ENCODE measurements at places on chromosomes 1 and 21.

GRCh38 chr1:36829961-36830360 lies 204.4 kb downstream of the GRIK3 start:
- DNase-seq = no peak

DNA sequence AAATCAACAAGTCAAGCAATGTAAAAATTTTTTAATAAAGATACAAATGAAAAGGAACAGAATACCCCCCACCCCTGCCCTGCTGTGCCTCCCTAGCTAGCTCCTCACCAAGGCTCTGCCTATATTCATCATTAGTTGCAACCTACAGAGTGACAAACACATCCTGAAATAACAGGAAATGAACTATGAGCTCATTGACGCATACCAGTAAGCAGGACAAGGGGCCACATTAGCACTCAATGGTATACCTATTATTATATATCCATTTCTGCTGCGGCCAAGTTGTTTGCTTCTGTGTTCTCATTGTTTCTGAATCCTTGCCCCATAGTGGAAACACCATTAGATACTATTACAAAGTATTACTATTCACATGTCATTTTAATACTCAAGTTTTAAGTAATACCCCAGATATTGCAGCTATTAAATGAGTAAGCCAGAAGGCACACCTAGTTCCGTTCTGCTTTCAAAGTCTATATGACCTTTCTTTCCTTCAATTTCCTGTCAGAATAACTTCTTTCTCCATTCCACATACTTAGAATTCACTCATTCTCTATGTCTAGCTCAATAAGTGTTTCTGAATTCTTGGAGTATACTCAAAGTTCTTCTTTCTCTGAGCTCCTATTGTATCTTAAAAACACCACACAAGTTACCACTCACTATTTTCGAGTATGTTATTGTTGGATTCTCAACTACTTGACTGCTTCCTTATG lies 1214.9 kb downstream of the PLA2G4A start:
- no peak for DNase-seq

DNA sequence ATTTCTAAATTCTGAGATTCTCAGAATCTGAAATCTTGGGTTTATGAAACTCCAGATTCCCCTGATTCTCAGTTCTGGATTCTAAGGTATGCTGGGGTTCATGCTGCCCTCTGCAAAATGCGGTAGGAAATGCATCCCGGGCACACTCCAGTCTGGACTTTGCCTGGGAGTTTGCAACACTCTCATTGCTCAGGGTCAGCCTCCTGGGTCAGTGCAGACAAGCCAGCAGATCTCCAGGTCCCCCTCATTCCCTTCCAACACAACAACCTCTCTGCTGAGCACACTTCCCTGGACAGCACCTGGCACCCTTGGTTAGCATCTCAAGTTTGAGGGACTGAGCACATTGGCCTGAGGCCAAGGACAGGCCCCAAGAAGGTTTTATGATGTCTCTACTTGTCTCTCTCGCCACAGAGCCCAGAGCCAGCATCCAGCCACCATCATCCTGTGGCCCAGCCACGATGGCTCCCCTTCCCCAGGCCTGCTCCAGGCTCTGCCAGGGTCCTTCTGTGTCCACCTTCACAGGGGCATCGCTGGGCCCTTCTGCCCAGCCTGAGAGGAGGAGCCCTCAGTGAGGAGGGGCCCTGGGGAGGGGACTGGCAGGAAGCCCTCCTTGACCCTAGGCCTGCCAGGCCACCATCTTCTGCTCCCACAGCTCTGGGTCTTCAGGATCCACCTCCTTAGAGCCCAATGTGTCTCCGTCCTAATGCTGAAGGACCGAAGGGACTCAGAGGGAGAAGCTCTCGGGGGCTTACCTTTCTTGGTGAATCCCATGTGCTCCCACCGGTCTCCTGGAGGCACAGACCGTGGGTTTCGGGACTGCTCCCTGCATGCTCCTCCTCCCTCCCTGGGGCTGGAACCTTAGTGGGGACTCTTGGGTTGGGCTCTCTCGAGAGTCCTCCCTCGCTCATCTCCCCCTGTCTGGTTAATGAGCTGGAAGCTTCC lies 550.7 kb downstream of the PTPRU start:
- no peak for DNase-seq

- DNase-seq = no peak
These were observed 228.6 kb downstream of the GPATCH2 start for GRCh38 chr1:217402301-217402700.

DNA sequence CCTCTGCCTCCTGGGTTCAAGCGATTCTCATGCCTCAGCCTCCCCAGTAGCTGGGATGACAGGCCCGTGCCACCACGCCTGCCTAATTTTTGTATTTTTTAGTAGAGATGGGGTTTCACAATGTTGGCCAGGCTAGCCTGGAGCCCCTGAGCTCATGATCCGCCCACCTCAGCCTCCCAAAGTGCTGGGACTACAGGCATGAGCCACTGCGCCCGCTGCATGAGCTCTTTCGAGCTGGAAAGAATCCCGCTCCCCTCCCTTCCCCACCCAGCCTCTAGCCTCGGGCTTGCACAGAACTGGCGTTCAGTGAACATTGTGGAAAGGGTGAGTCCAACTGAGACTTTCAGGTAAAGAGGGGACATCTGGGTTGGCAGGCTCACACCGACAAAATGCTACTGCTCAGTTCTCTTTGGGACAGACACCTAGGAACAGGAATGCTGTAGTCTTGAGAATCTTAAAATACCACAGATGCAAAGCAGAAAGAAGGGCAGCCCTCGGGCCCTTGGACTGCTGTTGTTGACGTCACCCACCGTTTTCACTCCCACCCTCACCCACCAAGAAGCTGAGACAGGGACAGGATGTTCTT lies 9.7 kb upstream of the GNG4 start:
- no peak for DNase-seq

DNA sequence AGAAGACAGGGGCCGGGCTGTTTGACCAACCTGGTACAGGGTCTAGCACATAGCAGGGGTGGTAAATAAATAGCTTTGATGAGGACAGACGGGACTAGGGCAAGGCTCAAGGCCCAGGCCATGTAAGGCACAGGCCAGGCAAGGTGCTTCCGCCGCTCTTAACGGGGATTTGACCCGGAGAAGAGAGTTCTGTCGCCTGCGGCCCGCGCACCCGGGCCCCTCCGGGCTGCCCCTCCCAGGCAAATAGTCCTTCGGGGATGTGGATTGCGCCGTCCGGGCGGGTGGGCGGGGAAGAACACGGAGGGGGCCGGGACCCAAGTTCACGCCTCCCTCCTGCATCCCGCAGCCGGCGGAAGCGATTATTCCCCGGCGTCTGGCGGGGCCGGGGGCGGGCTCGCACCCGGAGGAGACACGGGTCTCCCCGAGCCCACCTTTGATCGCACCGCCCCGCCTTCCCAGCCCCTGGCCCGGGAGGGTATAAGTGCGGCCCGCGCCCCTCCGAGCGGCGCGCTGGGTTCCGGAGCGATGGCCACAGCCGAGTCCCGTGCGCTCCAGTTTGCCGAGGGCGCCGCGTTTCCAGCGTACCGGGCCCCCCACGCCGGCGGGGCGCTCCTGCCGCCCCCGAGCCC lies at the start of gene MIXL1:
Gene MIXL1 (plus strand): TSS at position 508 of the 629 bp plus-strand sequence. CDS start 18 bp downstream, at position 526.
- no peak for DNase-seq

- peak; percentile 73 for DNase-seq
These were observed 2.0 kb upstream of the RCSD1 start for GRCh38 chr1:167627865-167628641.

GRCh38 chr21:43608225-43608624 lies 51.1 kb downstream of the HSF2BP start:
- DNase-seq = no peak

DNA sequence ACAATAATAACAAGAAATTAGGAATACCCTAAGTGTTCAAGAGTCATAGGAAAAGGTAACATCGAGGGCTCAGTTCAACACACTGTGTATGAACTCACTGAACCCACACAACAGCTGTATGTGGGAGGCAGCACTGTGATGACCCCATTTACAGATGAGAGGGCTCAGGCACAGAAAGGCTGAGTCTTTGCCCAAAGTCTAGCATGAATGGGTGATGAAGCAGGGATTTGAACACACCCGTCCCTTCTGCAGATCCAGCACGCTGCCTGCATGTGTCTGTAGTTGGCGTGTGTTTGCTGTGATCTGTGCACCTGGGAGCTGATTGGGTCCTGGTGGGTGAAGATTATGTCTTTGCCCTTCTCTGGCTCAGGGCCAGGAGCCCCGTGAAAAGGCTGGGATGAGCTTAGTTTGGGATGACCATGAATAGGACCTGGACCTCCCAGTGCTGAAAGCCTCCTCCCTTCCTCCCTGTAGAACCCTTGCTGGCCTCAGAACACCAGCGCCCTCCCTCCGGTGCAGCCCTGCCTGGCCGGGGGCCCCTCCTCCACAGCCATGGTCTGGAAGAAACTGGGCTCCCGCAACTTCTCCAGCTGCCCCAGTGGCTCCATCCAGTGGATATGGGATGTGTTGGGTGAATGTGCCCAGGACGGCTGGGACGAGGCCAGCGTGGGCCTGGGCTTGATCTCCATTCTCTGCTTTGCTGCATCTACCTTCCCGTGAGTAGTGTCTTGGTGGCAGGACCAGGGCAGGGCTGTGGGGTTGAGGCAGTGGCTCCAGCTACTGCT lies 5.2 kb downstream of the SLC66A1 start:
- no peak for DNase-seq

GRCh38 chr1:31753707-31754349 lies 10.3 kb downstream of the ADGRB2 start:
- no peak for DNase-seq

DNA sequence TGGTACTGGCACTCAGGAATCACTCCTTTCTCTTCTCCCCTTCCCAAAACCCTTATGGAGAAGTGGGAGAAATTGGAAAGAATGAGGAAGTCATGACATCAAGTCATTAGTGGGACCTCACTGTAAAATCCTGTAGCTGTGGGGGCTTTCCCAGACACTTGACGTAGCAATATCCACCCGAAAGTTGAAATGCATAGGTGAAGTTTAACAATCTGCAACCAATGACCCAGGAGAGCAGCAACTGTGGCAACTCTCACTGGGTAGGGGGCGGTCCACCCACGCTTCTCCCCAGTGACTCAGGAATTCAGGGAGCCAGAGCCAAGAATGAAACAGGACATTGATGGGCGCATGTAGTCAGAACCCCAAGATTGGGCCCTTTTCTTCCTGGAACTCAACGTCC lies 27.0 kb downstream of the ABCA4 start:
- DNase-seq = no peak

DNA sequence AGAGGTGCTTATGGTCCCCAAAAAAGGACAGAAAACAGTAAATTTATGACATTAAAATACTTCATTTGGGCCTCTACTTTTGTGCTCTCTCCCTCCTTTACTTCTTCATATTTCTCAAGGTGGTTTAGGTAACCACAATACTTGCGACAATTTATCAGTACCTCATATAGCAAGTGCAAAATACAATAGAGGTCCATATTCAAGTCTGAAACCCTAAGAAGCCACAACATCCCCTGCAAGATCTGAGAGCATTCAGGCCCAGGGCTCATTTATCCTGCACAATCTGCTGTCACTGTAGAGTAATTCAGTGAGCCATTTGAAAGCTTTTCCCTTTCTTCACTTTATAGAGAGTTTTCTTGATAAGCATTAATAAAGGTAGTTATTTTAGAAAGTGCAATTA lies 24.2 kb upstream of the ATP6V1G3 start:
- no peak for DNase-seq

- DNase-seq = no peak
These were observed 92.7 kb downstream of the LEPR start for GRCh38 chr1:65512967-65513780.

- DNase-seq = no peak
These were observed 22.4 kb upstream of the MED18 start for GRCh38 chr1:28306301-28306949.

DNA sequence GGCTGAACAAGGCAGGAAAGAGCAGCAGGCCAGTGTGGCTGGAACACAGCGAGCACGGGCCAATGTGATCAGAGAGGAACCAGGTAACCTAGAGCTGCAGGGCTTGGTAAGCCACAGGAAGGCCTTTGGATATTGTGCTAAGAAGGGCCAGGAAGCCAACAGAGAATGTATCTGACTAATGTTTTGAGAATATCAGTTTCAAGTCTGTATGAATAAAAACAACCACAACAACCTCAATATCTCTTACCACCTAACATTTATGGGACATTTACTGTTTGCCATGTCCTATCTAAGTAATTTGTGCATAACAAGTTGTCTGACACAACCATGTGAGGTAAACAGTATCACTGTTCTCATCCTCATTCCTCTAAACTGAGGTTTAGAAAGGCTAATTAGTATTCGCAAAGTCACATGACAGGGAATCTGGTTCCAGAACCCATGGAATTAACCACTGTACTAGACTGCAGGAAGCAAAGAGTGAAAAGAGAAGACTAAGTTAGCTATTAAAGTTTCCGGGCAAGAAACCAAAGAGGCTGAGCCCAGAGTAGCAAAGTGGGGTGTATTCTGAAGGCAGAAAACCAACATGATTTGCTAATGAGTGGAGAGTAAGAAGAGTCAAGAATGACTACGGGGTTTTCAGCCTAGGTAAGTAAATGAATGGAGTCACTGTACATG lies 38.9 kb downstream of the SPRTN start:
- DNase-seq = no peak

DNA sequence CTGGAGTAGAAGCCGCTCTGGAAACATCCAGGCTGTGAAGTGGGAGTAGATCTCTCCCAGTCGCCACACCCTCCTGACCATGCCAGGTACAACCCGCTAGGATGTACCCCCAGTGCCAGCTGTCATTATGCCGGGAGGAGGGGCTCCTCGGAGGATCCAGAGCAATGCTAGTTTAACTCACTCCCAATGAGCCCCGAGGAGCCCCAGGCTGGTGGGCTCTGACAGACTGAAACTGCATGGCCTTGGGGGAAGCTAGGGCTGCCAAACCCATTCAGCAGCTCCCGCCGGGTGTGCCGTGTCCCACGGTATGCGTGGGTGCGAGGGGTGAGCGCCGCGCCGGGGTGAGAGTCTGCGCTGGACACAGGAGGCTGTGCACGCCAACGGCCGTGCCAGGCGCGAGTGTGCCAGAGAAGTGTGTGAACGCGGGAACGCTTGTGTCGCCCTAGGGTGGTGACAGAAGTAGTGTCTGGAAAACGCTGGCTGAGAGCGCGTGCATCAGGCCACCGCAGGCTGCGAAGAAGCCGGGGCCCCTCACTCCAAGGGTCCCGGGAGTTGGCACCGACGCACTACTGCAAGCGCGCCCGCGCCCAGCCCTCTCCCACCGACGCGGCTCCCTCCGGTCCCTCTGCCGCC lies 177.1 kb upstream of the EDN2 start:
- DNase-seq = no peak

GRCh38 chr1:197393105-197393504 lies 125.1 kb downstream of the CRB1 start:
- no peak for DNase-seq

DNA sequence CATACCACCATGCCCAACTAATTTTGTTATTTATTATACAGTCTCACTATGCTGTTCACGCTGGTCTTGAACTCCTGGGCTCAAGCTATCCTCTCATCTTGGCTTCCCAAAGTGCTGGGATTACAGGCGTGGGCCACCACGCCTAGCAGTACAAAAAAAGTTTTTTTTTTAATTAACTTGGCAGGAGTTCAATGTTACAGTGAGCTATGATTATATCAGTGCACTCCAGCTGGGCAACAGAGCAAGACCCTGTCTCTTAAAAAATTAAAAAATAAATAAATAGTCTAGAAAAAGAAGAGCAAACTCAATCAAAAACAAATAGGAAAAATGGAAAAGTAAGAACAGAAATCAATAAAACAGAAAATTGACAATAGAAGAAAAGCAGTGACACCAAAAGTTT lies 25.7 kb downstream of the TMEM69 start:
- DNase-seq = no peak

GRCh38 chr1:43460988-43461693 lies 7.4 kb upstream of the HYI start:
- no peak for DNase-seq

GRCh38 chr1:18646091-18646785 lies 15.6 kb downstream of the PAX7 start:
- no peak for DNase-seq
